Fibroblast of upper back skin (primary cell): ENCODE measurements at places on chromosomes 13 and 19.
A peak's percentile ranks its signal among the peaks of the same experiment; 100 is the strongest.

DNA sequence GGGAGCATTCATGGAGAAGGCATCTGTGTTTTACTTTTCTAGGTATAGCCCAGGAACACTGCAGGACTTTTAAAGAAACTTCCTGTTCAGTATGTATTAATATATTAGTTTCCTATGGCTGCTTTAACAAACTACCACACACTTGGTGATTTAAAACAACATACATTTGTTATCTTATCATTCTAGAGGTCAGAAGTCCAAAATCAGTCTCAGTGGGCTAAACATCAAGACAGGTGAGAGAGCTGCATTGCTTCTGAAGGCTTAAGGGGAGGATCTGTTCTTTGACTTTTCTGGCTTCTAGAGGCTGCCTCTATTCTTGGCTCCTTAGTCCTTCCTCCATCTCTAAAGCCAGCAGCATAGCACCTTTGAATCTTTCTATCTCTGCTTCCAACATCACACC, 37.6 kb upstream of the DIAPH3 start:
- no peak for DNase-seq

DNA sequence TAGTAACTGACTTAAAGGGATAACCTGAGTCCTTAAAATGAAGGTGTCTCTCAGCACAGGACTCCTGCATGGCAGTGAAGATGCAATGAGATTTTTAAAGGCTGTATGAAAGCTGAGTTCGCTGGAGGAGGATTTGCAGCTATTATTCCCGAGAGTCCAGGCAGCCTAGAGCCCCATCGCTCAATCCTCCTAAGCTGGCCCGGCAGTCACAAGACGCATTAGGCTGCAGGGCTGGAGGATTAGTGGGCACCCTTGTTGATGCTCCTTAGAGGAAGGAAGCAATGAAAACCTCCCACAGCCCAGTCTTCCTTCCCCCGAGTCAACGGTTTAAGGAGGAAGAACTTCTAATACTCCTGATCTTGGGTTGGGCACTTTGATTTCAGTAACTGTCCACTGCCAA, 239.5 kb downstream of the EFNB2 start:
- no peak for DNase-seq

DNA sequence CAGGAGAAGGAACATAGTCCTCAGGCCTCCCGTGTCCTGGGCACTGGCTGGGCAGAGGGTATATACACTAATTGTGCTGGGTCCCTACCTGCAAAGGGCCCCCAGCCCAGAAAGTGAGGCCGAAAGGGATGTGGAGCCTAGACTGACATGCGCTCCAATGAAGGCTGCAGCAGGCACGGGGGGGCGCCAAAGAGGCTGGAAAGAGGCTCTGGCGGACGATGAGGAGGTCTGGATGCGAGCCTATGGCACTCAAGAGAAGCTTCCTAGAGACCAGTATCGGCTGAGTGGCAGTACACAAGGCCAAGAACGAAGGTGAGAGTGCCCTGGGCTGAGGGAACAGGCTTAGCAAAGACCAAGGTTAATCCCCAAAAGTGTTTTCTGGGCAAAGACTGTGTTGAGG, 16.6 kb downstream of the VRK3 start:
- DNase-seq, result no peak

GRCh38 chr13:112042496-112042895, 24.5 kb upstream of the SOX1 start:
- DNase-seq, result no peak

- peak; percentile 75 for DNase-seq
Measured at GRCh38 chr13:74774264-74774663, 640.1 kb upstream of the KLF12 start.

GRCh38 chr13:50527612-50528509, 315.6 kb downstream of the DLEU7 start:
- peak; percentile 34 for DNase-seq

GRCh38 chr13:29593605-29594297, 1.7 kb downstream of the SLC7A1 start:
- DNase-seq, result no peak

DNA sequence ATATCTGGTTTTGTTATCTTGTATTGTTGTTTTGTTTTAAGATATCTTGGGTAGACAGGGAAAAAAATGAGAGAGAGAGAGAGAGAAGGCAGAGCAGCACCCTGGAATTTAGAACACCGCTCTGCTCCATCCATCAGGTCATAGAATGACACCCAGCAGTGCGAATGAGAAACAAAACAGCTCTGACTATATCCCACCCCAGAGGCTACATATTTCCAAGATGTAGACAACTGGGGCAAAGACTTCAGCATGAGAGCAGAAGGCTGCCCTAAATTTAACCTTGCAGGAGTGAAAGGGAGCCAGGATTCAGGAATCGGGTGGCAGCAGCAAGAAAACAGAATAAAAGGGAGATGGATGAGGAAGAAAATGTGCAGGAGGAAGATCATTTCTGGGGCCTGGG, 46.5 kb downstream of the TNFSF13B start:
- no peak for DNase-seq

- peak; percentile 37 for DNase-seq
Measured at GRCh38 chr13:24180750-24181377, 20.3 kb downstream of the SPATA13 start.

GRCh38 chr19:4403005-4403761, 743 bp downstream of the CHAF1A start:
- no peak for DNase-seq

GRCh38 chr13:84025824-84026223, 143.6 kb upstream of the SLITRK1 start:
- no peak for DNase-seq

DNA sequence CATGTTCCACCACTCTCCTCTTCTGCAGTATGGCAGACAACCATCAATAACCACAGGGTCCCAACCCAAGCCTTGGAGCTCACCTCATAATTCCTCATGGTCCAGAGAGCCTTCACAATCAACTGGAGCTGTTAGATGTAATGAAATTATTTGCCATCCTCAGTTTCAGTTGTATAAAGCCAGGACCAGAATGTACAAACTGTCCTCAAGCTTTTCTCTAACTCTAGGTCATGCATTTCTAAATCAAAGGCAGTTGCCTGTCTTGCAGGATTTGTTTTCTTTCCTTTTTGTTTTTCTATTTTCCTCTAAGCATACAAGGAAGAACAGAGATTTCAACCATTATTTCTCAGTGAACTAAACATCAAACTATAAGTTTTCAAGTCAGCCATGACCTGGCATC, 182.5 kb upstream of the SERP2 start:
- no peak for DNase-seq

GRCh38 chr13:72290962-72291681, 424.1 kb upstream of the DACH1 start:
- DNase-seq, result peak; percentile 95

GRCh38 chr19:57363688-57364181, 384 bp downstream of the TRAPPC2B start:
- no peak for DNase-seq
